Uterus (tissue), 4 donors: ENCODE measurements at places on chromosomes 6 and 20. TPM values are rescaled to one million over a fixed set of nuclear protein-coding genes. Genes with fewer than 3 reads are reported as not detected.

The CABLES2 gene
- 3.9 TPM for total RNA-seq

The HCK gene
- 4.4 TPM for total RNA-seq

DNA sequence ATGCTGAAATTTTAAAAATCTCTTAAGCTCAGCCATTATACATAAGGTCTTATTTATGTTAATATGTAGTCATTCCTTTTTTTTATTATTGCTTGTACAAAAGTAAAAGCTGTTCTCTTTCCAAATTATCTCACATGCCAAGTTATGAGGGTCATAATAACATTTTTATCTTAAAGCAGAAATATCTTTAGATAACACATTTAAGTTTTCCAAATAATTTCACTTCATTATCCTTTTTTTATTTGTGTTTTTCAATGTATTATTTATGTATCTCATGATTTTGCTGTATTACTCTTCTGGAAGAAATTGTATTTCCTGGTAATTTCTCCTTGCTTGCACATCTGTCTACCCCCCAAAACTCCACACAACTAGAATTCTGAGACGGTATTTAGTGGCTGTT lies 461.1 kb upstream of the SOX4 start:
- DNase-seq = no peak

The SIRPD gene
- not detected for total RNA-seq

GRCh38 chr6:105593805-105594671 lies 191.2 kb upstream of the PREP start:
- DNase-seq = no peak

- DNase-seq = no peak
These were observed 16.3 kb downstream of the SS18L1 start for GRCh38 chr20:62159839-62160238.

The COL19A1 gene
- total RNA-seq = not detected

The MATN4 gene
- total RNA-seq = not detected
